Esophagus squamous epithelium (tissue), 5 donors: ENCODE measurements at places on chromosomes 4 and X. TPM values are rescaled to one million over a fixed set of nuclear protein-coding genes. Genes with fewer than 3 reads are reported as not detected.

GRCh38 chr4:112766422-112766821 lies 129.5 kb downstream of the LARP7 start:
- DNase-seq = no peak

DNA sequence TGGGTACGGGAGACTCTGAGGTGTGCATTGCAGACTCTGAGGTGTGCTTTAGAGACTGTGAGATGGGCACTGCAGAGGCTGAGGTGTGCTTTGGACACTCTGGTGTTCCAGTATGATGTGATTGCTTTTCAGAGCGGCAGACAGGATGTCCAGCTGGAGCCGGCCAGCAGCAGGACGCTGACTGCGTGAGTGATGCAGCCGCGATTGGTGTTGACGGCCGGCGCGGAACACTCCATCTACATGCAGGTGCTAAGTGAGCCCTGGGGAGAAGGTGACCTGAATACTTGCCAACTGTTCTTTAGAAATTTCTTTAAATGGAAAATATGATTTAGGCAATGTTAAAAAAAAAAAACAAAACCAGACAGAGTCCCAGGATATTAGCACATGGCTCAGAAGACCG lies 103.1 kb upstream of the PPP2R3B start:
- DNase-seq = no peak

GRCh38 chr4:123640271-123640670 lies 243.7 kb downstream of the SPRY1 start:
- DNase-seq = no peak

Gene PDGFRA
- 10.8 TPM for total RNA-seq

- no peak for DNase-seq
These were observed 34.4 kb downstream of the CC2D2A start for GRCh38 chr4:15504041-15504440.

GRCh38 chrX:102723456-102723855 lies 2.9 kb downstream of the GPRASP3 start:
- DNase-seq = no peak

- DNase-seq = no peak
These were observed 83.9 kb downstream of the AFF1 start for GRCh38 chr4:87018753-87019152.

DNA sequence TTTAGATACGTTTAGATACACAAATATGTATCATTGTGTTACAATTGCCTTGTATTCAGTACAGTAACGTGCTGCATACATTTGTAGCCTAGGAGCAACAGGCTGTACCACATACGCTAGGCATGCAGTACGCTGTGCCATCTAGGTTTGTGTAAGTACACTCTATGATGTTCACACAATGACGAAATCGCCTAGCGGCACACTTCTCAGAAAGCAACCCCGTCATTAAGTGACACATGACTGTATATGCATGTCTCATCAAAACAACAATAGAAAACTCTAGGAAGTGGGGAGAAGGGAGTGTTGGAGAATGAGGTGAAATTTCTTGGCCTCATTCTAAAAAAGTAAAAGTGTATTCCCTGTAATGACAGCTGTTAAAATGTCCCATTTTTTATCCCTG lies 32.7 kb downstream of the CCDC149 start:
- DNase-seq = no peak

Gene CXCL6
- total RNA-seq = not detected

Gene GYG2
- total RNA-seq = 0.95 TPM

- DNase-seq = no peak
These were observed 423.3 kb downstream of the GPAT3 start for GRCh38 chr4:83959160-83959559.

GRCh38 chr4:145680902-145681301 lies 956 bp downstream of the C4orf51 start:
- DNase-seq = no peak

- no peak for DNase-seq
These were observed 44.9 kb downstream of the SH3RF1 start for GRCh38 chr4:169225812-169226211.

DNA sequence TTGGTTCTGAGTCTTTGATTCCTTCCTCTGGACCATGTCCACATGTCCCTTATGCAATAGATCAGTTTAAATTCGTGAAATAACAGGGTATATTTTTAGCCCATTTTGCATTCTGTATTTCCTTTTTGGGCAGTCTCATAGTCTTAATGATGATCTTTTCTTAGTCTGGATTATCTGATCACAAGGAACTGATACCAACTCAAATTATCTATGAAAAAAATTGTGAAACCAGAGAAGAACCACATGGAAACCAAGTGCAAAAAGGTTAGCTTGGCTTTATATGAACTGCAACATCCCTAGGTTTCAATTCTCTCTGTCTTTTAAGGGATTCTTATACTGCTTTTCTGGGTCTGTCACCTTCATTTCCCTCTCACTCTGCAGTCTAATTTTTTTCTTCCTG lies 608.6 kb upstream of the AADAT start:
- no peak for DNase-seq

- DNase-seq = no peak
These were observed 178.7 kb upstream of the RBPJ start for GRCh38 chr4:26141911-26142638.

DNA sequence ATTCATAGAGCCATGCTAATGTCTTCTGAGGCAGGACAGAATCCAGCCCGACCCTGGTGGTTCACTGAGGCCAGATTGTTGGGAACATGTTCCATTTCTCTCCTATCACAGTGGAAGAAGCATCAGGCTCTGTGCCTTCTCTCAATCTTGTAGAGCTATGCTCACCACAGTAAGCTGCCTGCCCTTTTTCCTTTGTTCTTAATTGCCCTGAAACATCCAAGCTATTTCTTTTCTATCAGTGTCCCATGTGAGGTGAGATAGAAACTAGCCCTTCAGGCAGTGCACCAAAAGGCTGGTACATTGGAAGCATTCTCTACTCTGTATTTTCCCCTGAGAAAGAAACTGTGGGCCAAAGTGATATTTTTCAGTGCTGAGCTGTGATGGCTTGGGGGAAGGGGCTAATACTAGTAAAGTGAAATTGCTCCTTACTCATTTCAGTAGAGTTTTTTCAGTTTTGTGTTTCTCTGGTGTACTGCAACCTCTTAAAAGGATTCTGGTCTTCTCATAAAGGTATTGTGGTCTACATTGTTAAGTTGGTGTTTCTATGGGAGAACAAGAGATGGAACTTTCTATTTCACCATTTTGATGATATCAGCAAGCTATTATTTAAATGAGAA lies 611.2 kb downstream of the RPA4 start:
- no peak for DNase-seq

DNA sequence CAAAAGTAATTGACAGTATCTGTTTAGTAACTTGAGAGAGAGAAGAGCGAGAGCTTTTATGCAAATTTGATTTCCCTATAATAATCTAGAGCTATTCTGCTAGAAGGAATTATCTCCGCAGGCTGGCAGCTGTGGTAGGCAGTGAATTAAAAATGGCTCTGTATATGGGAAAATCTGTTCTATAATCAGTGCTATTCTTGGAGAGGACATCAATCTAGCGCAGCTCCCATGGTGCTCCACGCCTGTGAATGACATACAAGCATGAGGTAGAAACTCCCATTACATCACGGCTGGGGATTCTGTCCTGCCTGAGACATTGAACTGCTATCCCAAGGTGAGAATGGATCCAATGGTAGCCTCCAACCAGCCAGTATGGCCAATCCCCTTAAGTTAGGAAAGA lies 179.0 kb downstream of the DHX15 start:
- no peak for DNase-seq

DNA sequence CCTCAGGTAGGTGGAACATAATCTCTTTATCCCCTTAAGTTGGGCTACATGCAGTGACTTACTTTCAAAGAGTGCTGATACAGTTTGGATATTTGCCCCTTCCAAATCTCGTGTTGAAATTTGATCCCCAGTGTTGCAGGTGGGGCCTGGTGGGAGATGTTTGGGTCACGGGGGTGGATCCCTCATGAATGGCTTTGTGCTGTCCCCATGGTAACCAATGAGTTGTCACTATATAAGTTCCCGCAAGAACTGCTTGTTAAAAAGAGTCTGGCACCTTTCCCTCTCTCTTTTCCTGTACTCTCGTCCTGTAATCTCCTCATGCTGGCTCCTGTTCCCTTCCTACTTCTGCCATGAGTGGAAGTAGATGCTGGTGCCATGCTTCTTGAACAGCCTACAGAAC lies 71.3 kb downstream of the GLRA3 start:
- DNase-seq = no peak

- DNase-seq = no peak
These were observed 64.1 kb downstream of the TMA16 start for GRCh38 chr4:163558539-163559044.

DNA sequence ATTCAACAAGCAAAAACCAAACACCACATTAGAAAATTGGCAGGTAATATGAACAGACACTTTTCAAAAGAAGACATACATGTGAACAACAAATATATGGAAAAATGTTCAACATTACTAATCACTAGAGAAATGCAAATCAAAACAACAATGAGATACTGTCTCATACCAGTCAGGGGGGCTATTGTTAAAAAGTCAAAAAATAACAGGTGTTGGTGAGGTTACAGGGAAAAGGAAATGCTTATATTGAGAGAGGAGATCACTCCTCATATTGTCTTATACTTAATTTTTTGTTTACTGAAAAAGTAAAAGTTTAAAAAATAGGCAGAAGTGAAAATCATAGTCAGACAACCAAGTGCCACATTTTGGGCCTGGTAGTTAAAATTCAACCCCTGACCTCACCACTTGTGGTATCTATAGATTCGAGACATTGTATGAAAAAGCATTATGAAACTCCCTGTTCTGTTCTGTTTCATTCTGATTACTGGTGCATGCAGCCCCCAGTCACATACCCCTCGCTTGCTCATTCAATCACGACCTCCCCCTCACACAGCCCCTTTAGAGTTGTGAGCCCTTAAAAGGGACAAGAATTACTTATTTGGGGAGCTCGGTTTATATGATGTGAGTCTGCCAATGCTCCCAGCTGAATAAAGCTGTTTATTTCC lies 153.7 kb upstream of the FGF16 start:
- no peak for DNase-seq

DNA sequence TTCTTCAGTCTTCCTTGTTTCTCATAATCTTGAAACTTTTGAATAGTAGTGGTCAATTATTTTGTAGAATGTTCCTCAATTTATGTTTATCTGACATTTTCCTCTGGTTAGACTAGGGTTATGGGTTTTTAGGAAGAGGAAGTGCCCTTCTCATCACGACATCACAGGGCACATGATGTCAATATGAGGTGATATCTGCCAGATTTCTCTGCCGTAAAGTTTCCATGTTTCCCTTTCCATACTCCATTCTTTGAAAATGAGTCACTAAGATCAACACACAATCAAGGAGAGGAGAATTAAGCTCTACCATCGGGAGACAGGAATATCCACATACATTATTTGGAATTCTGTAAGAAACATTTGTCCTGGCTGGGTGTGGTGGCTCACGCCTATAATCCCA lies 28.4 kb downstream of the RP2 start:
- DNase-seq = no peak

DNA sequence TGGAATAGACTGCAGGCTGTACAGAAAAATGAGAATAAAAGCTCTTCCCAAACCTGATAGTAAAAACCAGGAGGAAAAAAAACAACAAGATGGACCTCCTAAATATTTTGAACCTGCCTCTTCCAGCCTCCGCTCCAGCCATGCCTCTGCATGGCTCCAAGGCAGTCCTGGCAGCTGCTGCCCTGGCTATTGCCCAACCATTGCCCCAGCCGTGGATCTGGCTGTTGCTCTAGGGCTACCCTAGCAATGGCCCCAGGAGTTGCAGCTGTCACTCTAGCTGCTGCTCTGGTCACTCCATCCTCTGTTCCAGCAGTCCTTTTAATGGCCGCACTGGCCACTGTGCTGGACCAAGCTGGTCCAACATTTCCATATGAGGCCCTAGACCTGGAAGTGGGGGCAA lies 1756.0 kb downstream of the C4orf33 start:
- DNase-seq = no peak

DNA sequence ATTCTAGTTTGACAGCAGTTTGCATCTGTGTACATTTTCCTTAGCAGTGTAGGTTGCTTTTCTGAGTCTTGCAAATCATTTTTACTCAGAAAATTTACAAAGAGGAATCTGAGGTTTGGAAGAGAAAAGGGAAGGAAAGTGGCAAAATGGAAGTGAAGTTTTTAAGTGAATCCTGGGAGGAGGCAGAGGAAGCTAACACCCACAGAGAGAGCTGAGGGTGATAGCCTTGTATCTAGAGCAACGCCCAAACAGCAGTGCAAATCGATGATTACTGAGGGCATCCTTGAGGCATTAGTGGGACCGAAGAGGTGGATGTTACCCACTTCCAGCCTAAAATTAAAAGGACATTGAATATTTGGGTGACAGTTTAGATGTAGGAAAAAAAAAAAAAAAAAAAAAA lies 31.8 kb downstream of the KLF3 start:
- DNase-seq = no peak

DNA sequence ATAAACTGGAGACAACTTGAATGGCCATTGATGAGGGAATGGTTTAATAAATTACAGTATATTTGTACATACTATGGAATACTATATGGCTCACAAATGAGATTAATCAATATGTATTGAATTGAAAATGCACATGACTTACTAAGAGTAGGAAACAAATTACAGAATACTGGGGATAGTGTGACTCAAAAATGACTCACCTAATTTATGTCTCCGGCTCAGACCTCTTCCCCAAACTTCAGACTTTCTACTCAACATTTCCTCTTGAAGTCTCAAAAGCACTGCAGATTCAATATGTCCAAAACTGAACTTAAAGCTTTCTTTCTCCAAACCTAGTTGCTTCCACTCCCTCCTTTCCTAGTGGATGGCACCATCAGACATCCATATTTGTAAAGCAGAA lies 28.8 kb upstream of the GRIA3 start:
- no peak for DNase-seq

DNA sequence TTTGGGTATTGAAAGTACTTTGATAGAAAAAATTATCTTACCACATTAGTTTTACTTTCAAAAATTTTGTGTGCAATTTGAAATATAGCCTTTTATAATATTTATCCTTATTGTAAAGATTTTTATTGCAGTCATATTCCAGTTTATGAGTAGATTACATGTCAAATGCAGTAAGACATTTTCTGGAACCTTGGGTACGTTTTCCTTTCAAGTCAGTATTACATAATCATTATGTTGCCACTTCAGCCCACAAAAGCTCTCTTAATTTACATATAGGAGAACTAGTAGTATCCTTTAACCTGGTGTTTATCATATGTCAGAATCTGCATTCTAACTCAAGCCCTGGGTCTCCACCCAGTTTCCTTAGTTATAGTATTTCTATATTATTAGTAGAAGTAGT lies 98.5 kb downstream of the CENPC start:
- no peak for DNase-seq

DNA sequence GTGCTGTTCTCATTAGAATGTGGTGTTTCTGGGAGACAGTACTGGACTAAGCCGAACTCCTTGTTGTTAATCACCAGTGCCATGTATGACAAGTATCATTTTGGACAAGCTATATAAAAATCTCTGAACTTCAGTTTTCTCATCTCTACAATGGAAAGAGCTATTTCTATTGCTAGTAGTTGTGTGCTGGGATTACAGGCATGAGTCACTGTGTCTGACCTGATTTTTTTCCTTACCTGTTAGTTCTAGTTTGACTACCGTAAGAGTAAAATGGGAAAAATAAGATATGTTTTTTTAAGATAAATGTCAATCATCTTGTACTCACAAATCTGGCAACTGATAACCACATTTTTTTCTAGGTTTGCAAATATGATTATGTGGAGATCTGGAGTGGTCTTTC lies 192.3 kb downstream of the TLL1 start:
- no peak for DNase-seq

Gene F8A3
- total RNA-seq = 10.5 TPM

GRCh38 chr4:105155426-105155825 lies 8.8 kb downstream of the TET2 start:
- no peak for DNase-seq
